ENCODE measurements at places on chromosomes 3 and 15. TPM values are rescaled to one million over a fixed set of nuclear protein-coding genes. Genes with fewer than 3 reads are reported as not detected.

The SCAANT1 gene
- not detected for total RNA-seq

The GNAT1 gene
- total RNA-seq, result not detected

The CELF6 gene
- 0.58 TPM for total RNA-seq

DNA sequence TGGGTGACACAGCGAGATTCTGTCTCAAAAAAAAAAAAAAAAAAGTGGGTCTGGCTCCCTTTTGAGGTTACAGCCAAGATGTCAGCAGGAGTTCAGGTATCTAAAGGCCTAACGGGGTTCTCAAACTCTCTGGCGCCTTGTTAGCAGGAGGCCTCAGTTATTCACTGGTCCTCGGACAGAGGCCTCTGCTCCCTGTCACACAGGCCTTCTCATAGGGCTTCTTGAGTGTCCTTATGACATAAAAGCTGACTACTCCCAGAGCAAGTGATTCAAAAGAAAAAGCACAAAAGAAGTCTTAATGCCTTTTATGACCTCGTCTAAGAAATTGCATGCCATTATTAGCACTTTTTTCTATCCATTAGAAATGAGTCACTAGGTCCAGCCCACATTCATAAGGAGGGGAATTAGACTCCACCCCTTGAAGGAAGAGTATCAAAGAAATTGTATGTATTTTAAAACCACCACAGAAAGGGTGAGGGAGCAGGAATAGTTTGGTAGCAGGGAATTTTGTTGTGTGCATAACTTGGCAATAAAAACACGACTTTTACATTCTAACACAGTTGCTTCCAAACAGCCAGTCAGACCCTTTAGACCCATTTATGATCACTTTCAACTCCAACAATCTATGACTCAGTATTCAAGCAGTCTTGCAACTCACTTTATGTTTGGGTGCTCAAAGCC lies 90.3 kb downstream of the MEX3B start:
- no peak for DNase-seq
- peaks cover 9% of the 10 kb centered on the region for H3K27me3 ChIP-seq
- H3K36me3 ChIP-seq, result no peaks in the 10 kb centered on the region
- no peaks in the 10 kb centered on the region for H3K4me1 ChIP-seq
- H3K4me3 ChIP-seq, result no peak overlapping the region

GRCh38 chr15:50353975-50354837 lies 792 bp downstream of the GABPB1 start:
- H3K4me1 ChIP-seq, result peaks cover 62% of the 10 kb centered on the region
- peak overlapping the region; percentile 100 for H3K27ac ChIP-seq
- H3K36me3 ChIP-seq, result peaks cover 42% of the 10 kb centered on the region
- no peaks in the 10 kb centered on the region for H3K27me3 ChIP-seq
- H3K4me3 ChIP-seq, result peak overlapping the region; percentile 97
- DNase-seq, result peak; percentile 78

DNA sequence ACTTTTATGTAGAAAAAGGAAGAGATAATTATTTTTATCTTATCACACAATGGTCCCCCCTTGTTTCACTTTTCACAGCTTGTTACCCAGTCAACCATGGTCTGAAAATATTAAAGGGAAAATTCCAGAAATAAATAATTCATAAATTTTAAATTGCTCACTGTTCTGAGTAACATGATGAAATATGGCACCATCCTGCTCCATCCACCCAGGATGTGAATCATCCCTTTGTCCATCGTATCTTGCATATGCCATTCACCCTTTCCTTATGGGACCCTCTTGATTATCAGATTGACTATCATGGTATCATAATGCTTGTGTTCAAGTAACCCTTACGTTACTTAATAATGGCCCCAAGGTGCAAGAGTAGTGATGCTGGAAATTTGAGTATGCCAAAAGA lies 43.7 kb downstream of the ANKRD28 start:
- peaks cover 9% of the 10 kb centered on the region for H3K36me3 ChIP-seq
- no peak overlapping the region for H3K4me3 ChIP-seq
- H3K27ac ChIP-seq, result no peak overlapping the region
- no peak for DNase-seq
- H3K4me1 ChIP-seq, result peaks cover 10% of the 10 kb centered on the region
- H3K27me3 ChIP-seq, result no peaks in the 10 kb centered on the region

DNA sequence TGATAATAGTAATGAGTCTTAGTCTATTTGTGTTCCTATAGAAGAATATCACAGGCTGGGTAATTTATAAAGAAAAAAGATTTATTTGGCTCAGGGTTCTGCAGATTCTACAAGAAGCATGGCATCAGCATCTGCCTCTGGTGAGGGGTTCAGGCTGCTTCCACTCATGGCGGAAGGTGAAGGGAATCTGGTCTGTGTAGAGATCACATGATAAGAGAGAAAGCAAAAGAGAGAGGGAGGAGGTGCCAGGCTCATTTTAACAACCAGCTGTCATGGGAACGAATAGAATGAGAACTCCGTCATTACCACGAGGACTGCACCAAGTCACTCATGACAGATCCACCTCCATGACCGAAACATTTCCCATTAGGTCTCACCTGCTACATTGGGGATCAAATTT lies 664.0 kb upstream of the SGO1 start:
- H3K27me3 ChIP-seq, result no peaks in the 10 kb centered on the region
- no peak overlapping the region for H3K27ac ChIP-seq
- no peak for DNase-seq
- H3K36me3 ChIP-seq, result peaks cover 2% of the 10 kb centered on the region
- no peaks in the 10 kb centered on the region for H3K4me1 ChIP-seq
- H3K4me3 ChIP-seq, result no peak overlapping the region

DNA sequence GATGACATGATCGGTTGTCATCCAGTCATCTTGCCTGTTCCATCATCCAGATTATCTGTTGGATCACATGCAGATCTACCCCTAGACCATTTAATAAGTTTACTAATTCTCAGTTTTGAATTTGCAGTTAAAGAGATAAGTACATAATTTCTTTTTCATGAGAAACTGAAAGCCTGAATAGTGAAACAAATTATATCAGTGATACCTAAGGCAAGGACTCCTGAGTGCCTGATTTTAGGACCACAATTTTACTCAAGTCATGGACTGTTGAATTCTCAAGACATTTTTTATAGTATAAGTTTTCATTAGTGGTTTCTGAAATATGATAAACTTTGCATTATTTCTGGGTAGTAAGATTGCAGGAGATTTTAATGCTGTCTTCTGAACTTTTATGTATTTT lies 13.2 kb downstream of the SIDT1 start:
- H3K27me3 ChIP-seq, result no peaks in the 10 kb centered on the region
- H3K36me3 ChIP-seq, result peaks cover 10% of the 10 kb centered on the region
- DNase-seq, result no peak
- H3K27ac ChIP-seq, result peak overlapping the region; percentile 4

DNA sequence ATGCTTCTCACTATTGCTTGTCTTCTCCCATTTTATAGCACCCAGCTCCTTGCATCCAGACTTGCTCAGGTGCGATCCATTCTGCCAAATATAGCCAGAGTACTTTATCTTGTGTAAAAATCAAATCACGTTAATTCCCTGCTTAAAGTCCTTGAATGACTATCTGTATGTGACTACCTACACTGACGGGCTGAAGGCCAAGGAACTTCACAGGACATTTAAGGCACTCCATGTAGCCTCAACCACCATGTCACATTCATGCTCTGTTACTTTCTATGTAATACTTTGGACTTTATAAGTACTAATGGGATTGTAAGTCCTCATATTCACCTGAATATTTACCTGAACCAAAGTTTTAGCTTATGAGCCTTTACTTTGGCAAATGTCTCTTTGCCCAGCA lies 489.9 kb downstream of the MECOM start:
- no peak overlapping the region for H3K4me3 ChIP-seq
- H3K27me3 ChIP-seq, result no peaks in the 10 kb centered on the region
- H3K36me3 ChIP-seq, result no peaks in the 10 kb centered on the region
- H3K4me1 ChIP-seq, result no peaks in the 10 kb centered on the region
- no peak for DNase-seq

DNA sequence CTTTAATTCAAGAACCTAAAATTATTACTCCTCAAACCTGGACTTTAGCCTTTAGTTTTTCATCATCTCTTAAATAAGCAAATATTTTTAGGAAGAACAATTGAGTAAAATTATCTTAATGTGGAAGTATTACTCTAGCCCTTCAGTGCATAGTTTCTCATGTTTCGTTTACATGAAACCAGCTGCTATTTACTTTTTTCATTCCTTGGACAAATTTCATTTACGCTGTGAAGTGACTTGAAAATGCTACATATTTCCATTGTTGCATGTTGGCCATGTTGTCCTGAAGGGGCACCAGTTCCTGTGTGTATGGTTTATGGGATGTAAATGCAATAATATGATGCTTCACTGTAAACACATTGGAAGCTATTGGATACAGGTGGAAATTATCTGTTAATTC lies 49.9 kb downstream of the SLC25A26 start:
- no peaks in the 10 kb centered on the region for H3K27me3 ChIP-seq
- H3K36me3 ChIP-seq, result no peaks in the 10 kb centered on the region
- no peak overlapping the region for H3K4me3 ChIP-seq
- DNase-seq, result no peak

DNA sequence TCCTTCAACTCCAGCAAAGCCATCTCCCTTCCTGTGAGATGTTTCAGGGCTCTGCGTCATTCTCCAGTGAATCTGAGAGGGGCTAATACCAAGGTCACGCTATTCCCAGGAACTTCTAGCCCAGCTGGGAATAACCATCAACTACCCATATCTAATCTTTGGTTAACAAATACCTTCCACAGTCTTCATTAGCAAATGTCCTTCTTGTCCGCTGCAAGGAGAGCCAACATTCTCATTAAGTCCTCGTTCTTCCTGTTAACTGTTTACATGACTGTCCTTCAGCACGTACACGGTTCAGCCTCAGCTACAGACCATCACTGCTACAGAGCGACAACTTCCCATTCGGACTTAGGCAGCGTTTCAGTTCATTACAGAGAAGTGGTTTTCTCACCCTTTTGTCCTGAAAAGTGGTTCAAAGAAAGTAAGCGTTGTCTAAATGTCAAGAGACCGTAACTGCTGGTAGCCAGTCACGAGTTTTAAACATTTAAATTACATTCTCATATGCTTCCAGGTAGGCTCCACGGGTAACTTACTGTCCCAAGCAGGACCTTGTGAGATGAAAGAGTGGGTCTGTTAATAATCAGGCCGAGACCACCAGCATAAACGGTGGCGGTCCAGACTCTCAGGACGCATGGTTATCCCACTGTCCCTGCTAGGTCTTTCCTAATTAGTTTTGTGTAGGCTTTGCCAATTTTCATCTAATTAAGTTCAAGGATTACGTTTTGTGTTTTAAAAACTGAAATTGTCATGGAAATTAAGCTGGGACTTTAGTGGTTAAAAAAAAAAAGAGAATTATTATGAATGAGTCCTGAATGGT lies 63.8 kb downstream of the CHSY1 start:
- H3K4me1 ChIP-seq, result peaks cover 82% of the 10 kb centered on the region
- no peak for DNase-seq
- no peaks in the 10 kb centered on the region for H3K27me3 ChIP-seq
- H3K27ac ChIP-seq, result peak overlapping the region; percentile 93

- H3K4me1 ChIP-seq, result no peaks in the 10 kb centered on the region
- H3K27me3 ChIP-seq, result no peaks in the 10 kb centered on the region
- H3K4me3 ChIP-seq, result no peak overlapping the region
Observed at GRCh38 chr15:22918056-22918455, 62.1 kb downstream of the CYFIP1 start.

DNA sequence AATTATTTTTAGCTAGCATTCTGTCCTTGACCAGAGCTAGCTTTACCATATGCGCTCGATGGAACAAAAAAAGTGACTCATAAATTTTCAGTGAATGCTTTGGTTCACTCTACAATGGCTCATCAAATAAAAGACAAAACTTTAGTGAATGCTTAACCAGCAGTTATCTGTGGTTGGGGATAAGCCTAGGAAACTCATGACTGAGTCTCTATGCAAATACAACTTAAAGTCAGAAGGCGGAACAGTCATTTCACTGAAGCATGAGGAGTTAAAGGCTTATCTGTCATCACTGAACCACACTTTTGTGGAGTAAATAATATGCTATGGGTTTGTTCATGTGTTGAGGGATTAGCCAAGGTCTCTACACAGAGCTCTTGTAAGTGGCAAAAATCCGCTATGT lies 308.4 kb downstream of the SQOR start:
- no peak overlapping the region for H3K27ac ChIP-seq
- H3K4me3 ChIP-seq, result no peak overlapping the region
- H3K27me3 ChIP-seq, result no peaks in the 10 kb centered on the region
- H3K36me3 ChIP-seq, result no peaks in the 10 kb centered on the region
- no peak for DNase-seq
- H3K4me1 ChIP-seq, result no peaks in the 10 kb centered on the region

GRCh38 chr3:140399871-140400270 lies 278.0 kb upstream of the TRIM42 start:
- H3K27me3 ChIP-seq, result no peaks in the 10 kb centered on the region
- H3K27ac ChIP-seq, result no peak overlapping the region
- no peak for DNase-seq
- no peaks in the 10 kb centered on the region for H3K4me1 ChIP-seq
- H3K36me3 ChIP-seq, result no peaks in the 10 kb centered on the region

DNA sequence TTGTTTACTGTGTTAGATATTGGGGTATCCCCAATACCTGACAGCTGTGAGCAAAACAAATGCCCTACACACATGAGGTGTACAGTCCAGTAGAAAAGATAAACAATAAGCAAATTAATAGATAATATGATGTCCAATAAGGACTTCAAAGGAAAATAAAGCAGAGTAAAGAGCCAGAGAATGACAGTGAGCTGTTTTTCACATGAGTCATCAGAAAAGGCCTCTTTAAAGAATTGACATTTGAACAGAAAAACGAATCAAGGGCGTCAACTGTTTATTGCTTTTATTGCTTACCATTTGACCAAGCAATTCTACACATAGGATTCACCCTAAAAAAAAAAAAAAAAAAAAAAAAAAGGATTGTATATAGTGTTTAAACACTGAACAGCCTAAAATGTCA lies 96.6 kb upstream of the FLNB start:
- no peak for DNase-seq
- H3K36me3 ChIP-seq, result peaks cover 4% of the 10 kb centered on the region
- no peaks in the 10 kb centered on the region for H3K27me3 ChIP-seq
- no peak overlapping the region for H3K4me3 ChIP-seq
- no peaks in the 10 kb centered on the region for H3K4me1 ChIP-seq
- H3K27ac ChIP-seq, result no peak overlapping the region

GRCh38 chr3:4584456-4585249 lies 91.5 kb downstream of the ITPR1 start:
- peak; percentile 35 for DNase-seq
- H3K4me1 ChIP-seq, result peaks cover 70% of the 10 kb centered on the region
- H3K36me3 ChIP-seq, result no peaks in the 10 kb centered on the region
- H3K27ac ChIP-seq, result peak overlapping the region; percentile 21
- H3K4me3 ChIP-seq, result peak overlapping the region; percentile 78

DNA sequence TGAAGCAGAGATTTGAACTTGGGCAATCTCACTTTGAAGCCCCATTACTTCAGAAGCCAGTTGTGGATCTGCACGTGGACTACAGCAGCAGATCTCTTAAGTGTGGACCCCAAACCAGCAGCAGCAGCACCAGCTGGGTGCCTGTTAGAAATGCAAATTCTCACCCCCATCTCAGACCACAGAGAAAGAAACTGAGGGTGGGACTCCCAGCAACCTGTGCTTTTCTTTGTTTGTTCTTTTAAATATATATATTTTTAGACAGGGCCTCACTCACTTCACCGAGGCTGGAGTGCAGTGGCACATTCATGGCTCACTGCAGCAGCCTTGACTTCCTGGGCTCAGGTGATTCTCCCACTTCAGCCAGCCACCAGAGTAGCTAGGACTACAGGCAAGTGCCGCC lies 53.2 kb downstream of the SLTM start:
- H3K27ac ChIP-seq, result no peak overlapping the region
- no peaks in the 10 kb centered on the region for H3K27me3 ChIP-seq
- peaks cover 47% of the 10 kb centered on the region for H3K36me3 ChIP-seq
- H3K4me3 ChIP-seq, result no peak overlapping the region
- DNase-seq, result no peak
